ENCODE measurements at places on chromosomes 12 and 14. TPM values are rescaled to one million over a fixed set of nuclear protein-coding genes. Genes with fewer than 3 reads are reported as not detected.

Gene SLC4A8
- 1.2 TPM for total RNA-seq

Gene SENP1
- 14.1 TPM for total RNA-seq

Gene ARHGAP9
- total RNA-seq: not detected

Gene JDP2
- total RNA-seq: 13.5 TPM

Gene LMNTD1
- 0.07 TPM for total RNA-seq

Gene TCL1A
- total RNA-seq: not detected

Gene IL22
- not detected for total RNA-seq

Gene G2E3
- 10.6 TPM for total RNA-seq

Gene NPAS3
- total RNA-seq: 0.10 TPM

Gene KCNC2
- not detected for total RNA-seq

Gene B4GALNT1
- not detected for total RNA-seq

Gene RTN1
- total RNA-seq: 0.87 TPM

All from mammary microvascular endothelial cell (primary cell).